Activated CD4-positive, alpha-beta memory T cell treated with anti-CD3 and anti-CD28 coated beads for 36 hours (primary cell): ENCODE measurements at places on chromosomes 12 and 14. TPM values are rescaled to one million over a fixed set of nuclear protein-coding genes. Genes with fewer than 3 reads are reported as not detected.

VWF gene
- not detected for total RNA-seq

GNG2 gene
- 146 TPM for total RNA-seq

RITA1 gene
- total RNA-seq = 18.7 TPM

ADAMTS20 gene
- total RNA-seq = not detected

C12orf56 gene
- total RNA-seq = not detected

C14orf180 gene
- not detected for total RNA-seq

C12orf54 gene
- total RNA-seq = not detected

DNA sequence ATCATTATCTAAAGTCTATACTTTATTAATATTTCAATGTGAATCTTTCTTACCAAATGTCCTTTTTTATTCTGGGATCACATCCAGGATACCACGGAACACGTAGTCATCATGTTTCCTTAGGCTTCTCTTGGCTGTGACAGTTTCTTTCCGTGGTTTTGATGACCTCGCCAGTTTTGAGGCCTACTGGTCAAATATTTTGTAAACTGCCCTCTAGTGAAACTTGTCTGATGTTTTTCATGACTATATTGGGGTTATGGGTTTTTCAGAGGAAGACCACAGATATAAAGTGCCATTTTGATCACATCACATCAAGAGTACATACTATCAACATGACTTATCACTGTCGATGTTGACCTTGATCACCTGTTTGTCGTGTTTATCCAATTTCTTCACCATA, 14.1 kb upstream of the SERPINA6 start:
- H3K4me3 ChIP-seq = no peak overlapping the region
- peaks cover 39% of the 10 kb centered on the region for H3K4me1 ChIP-seq
- no peak overlapping the region for H3K27ac ChIP-seq
- H3K36me3 ChIP-seq = peaks cover 6% of the 10 kb centered on the region

- DNase-seq = no peak
- peaks cover 27% of the 10 kb centered on the region for H3K36me3 ChIP-seq
- H3K27me3 ChIP-seq = no peaks in the 10 kb centered on the region
Measured at GRCh38 chr14:64117671-64118402, 176.3 kb downstream of the ESR2 start.

DNA sequence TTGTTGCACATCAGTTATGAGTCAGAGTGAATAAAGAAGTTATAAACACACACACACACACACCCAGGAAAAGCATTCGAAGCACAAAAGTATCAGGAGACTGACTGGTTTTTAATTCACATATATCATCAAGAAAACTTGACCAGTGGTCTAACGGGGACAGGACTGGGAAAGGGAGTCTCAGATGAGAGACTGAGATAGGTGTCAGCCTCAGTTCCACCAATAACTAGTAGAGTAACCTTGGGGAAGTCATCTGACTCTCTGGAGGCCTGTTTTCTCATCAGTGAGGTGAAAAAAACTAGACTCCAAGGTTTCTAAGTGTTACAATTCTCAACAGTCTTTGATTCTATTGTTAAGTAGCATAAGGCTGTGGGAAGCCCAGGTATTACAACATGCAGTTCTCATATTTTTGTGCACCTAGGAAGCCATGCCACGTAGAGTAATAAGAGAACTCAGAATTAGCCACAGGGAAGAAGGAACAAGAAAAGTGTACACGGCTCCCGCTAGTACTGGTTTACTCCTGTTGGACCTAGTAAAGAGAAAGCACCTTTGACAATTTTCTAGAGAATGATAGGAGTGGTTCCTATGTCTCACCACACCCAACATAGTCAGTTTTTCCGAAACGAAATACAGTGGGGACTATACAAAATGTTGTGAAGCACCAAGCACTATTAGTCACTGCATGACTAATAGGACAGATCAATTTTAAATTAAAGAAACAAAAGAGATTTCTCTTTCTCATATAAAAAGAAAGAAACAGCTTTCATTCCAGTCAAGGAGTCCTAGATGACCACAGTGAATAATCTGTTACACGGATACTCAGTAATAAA, 5.0 kb downstream of the PPTC7 start:
- H3K27ac ChIP-seq = peak overlapping the region; percentile 98
- peak overlapping the region; percentile 94 for H3K4me3 ChIP-seq

DNA sequence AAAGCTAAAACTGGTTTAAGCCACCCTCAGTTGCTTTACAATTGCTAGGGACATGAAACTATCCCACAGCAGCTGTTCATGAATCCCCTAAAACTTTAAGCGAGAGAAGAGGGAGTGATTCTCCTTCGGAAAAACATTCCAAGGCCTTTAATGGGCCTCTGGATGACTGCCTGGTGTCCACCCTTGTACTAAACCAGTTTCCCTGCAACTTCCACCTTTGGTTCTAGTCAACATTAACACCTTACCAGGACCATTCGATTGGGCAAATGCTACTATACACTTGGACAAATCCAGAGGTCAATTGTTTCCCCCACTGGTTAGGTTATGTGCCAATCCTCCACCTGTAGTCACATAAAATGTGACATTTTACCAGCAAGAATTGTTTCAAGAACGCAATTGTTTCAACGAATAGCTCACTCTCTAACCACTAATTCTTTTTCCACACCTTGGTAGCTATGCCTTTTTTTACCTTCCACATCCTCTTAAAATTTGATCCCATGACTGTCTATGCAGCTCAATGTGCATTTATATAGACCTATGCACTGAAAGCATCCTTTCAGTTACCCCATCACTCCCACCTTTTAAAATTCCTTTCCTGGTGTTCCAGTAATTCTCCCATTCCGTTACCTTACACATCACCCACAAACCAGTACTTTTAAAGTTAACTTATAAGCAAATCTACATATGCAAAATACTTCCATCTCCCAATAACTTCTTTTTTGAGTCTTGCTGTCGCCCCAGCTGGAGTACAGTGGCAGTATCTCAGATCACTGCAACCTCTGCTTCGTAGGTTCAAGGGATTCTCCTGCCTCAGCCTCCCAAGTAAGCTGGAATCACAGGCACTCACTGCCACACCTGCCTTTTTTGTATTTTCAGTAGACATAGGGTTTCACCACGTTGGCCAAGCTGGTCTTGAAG, 3.6 kb downstream of the UBC start:
- DNase-seq = no peak
- peaks cover 57% of the 10 kb centered on the region for H3K4me1 ChIP-seq
- H3K27me3 ChIP-seq = peaks cover 12% of the 10 kb centered on the region
- peaks cover 37% of the 10 kb centered on the region for H3K36me3 ChIP-seq
- peak overlapping the region; percentile 61 for H3K27ac ChIP-seq

DNA sequence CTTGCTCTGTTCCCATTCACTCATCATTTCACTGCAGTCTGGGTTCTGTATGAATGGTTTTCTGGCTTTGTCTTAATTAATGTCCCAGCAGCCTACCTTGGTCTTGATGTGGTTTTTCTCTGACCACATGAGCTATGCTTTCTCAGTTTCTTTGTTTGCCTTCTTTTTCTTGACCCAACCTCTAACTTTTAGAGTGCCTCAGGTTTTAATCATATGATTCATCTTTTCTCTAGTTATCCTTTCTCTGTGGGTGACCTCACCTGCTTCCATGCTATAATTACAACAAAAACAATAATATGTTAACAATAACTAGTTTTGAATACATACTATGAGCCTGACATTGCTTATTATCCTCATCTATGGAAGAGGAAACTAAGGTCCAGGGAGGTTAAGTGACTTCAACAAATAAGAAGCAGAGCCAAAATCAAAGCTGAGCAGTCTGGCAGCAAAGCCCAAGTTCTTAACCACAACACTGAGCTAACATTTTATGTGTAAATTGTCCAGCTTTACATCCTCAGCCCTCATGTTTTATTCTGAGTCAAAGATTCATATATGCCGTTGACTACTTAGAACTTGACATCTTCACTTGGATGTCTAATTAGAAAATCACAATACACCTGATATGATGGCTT, 4.7 kb upstream of the EPYC start:
- no peaks in the 10 kb centered on the region for H3K36me3 ChIP-seq
- peaks cover 4% of the 10 kb centered on the region for H3K27me3 ChIP-seq
- H3K4me1 ChIP-seq = peaks cover 14% of the 10 kb centered on the region
- H3K4me3 ChIP-seq = no peak overlapping the region
- DNase-seq = no peak

- H3K27me3 ChIP-seq = peaks cover 2% of the 10 kb centered on the region
- H3K4me1 ChIP-seq = no peaks in the 10 kb centered on the region
- H3K36me3 ChIP-seq = no peaks in the 10 kb centered on the region
- no peak overlapping the region for H3K4me3 ChIP-seq
Measured at GRCh38 chr12:82523996-82524395, 162.7 kb upstream of the TMTC2 start.

DNA sequence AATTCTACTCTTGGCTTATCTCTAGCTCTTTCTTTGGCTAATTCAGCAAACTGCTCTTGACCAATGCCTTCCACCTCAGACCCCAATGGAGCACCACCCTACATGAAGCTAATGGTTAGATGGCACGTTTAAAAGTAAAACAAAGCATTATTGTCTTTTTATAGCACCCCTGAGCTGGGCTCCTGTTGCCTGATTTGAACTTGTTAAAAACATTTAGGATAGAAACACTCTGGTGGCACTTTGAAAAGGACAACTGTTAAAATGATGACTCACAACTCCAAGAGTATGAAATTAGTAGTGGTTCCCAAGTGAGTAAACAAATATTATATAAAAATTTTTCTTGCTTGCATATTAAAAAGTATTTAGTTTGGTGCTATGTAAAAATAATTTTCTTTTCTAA, 299.6 kb upstream of the DCN start:
- H3K4me3 ChIP-seq = no peak overlapping the region
- no peaks in the 10 kb centered on the region for H3K36me3 ChIP-seq
- H3K27ac ChIP-seq = no peak overlapping the region
- DNase-seq = no peak
- no peaks in the 10 kb centered on the region for H3K4me1 ChIP-seq

GRCh38 chr14:92600318-92601053, 86.9 kb downstream of the RIN3 start:
- no peaks in the 10 kb centered on the region for H3K27me3 ChIP-seq
- no peak overlapping the region for H3K27ac ChIP-seq
- H3K4me3 ChIP-seq = no peak overlapping the region
- H3K36me3 ChIP-seq = no peaks in the 10 kb centered on the region
- DNase-seq = no peak

DNA sequence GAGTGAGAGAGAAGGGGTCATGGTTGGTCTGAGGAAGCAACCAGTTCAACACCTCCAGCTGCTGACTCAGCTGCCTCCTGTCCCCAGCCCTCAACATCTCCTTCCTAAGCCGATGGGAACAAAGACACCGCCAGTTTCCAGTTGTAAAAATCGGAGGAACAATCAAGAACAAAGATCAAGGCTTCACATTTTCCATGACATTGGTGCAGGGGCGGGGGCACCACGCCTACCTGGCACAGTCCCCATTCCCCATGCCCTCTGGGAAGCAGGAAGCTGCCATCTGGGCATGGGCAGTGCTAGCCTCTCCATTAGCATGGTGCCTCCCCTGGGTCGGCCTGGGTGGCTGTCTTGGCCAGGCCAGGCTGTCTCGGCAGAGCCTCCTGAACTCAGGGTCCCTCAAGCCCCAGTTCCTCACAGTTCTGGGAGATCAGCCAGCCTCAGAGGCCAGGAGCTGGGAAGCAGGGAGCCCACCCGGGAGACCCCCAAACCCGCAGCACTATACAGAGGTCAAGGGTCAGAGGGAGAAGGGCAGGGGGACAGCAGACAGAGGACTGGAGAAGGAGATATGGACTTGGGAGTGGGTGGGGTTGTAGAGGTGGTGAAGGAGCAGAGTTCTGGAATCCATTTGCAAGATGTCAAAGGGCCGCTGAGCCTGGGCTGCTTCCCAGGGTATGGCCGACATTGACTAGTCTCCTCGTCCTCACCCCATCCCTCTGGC, 19.6 kb upstream of the TMEM106C start:
- no peak for DNase-seq
- peaks cover 30% of the 10 kb centered on the region for H3K27me3 ChIP-seq
- no peaks in the 10 kb centered on the region for H3K36me3 ChIP-seq
- H3K27ac ChIP-seq = no peak overlapping the region
- H3K4me3 ChIP-seq = no peak overlapping the region

DNA sequence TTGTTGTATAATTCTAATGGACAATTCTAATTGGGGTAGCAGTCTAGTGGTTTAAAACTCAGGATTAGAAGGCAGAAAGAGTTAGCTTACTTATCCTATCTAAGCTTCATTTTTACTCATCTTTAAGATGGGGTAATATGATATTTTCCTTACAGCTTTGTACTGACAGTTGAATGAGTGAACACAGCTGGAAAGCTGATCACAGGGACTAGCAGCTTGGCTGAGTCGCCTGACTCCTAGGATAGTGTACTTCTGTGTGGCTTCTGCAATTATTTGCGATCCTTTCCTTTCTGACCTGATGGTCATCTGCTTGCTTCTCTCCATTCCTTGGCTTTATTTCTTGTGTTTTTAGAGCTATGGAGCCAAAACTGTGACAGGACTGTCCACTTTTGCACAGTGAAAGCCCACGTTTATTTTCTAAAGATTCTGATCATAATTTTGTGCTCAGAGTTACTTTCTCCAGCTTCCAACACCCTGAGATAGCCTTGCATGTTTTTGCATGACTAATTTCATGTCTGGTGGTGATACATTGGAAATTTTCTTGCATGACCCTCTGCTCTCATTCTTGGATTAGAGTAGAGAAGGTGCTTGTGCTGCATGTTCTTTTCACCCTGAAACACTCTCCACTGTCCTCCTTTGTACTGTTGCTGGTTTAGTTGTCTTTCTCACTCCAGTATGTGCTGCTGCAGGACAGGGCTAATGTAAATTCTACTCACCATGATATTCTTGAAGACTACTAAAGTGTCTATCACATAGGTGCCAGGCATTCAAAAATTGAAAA, 377.0 kb upstream of the ATP2B1 start:
- H3K4me1 ChIP-seq = peaks cover 14% of the 10 kb centered on the region
- H3K4me3 ChIP-seq = no peak overlapping the region
- no peaks in the 10 kb centered on the region for H3K36me3 ChIP-seq
- H3K27ac ChIP-seq = peak overlapping the region; percentile 23
- DNase-seq = no peak

GRCh38 chr12:14828892-14829291, 14.4 kb downstream of the ART4 start:
- H3K36me3 ChIP-seq = no peaks in the 10 kb centered on the region
- DNase-seq = no peak
- H3K4me3 ChIP-seq = no peak overlapping the region
- peaks cover 6% of the 10 kb centered on the region for H3K27me3 ChIP-seq
- H3K4me1 ChIP-seq = peaks cover 10% of the 10 kb centered on the region

- no peaks in the 10 kb centered on the region for H3K36me3 ChIP-seq
- H3K27me3 ChIP-seq = no peaks in the 10 kb centered on the region
- H3K4me3 ChIP-seq = no peak overlapping the region
Measured at GRCh38 chr12:104596134-104596799, 139.5 kb downstream of the CHST11 start.

DNA sequence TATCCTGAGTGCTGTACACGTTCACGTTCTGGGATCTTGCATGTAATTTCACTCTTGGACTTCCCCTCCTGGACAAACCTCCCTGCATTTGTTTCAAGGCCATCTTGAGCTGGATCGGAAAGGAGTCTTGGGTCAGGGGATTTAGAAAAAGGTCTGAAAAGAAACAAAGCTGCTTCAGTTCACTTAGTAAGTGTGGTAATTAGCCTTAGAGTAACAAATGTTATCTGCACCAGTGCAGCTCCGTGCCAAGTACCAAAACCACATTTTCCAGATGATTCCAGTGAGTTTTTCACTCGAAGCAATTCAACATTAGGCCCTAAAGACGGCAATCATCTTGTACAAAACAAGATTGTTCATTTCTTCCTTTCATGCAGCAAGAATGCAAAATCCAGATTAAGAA, 39.4 kb upstream of the ATXN2 start:
- H3K27ac ChIP-seq = no peak overlapping the region
- H3K27me3 ChIP-seq = no peaks in the 10 kb centered on the region
- no peak overlapping the region for H3K4me3 ChIP-seq
- no peak for DNase-seq
- H3K4me1 ChIP-seq = no peaks in the 10 kb centered on the region
